ENCODE measurements at places on chromosomes 2 and 18.
A peak's percentile ranks its signal among the peaks of the same experiment; 100 is the strongest.

- no peak for DNase-seq
These were observed 63.6 kb upstream of the ACSL3 start for GRCh38 chr2:222797261-222797660.

DNA sequence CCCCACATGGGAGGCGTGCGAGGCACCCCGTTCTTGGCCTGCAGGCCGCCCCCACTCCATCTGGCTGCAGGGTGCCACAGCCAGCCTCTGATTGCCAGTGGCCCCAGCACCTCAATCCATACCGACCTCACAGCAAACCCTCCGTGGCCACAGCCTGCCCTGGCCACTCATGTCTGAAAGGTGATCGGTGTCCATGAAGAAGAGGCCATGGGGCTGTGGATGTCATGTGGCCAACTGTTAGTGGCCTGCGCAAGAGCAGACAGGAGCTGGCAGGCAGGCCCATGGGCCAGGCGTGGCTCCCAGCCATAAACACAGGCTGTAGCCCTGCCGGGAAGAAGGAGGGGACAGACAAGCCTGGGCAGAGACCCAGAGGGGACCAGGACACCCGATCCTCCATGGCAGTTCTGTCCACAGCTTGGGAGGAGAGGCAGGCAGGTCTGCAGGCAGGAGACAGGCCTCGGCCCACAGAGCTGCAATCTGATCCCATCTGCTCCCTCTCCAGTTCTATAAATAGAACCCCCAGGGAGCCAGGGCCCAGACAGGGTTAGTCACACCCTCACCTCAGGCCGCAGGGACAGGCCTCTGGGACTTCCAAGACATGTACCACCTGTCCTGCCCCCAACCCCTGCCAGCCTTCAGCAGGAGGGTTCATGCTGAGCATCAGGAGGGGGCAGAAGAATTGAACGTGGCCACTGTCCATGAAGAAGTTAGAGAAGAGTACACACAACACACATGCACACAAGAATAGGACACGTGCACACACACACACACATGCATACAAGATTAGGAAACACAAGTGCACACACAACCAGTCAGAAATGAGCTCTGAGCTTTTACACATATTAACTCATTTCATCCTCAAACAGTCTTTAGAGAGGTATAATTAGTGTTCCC, 16.9 kb downstream of the STEAP3 start:
- no peak for DNase-seq

- DNase-seq, result no peak
These were observed 874 bp downstream of the CLIP4 start for GRCh38 chr2:29115797-29116781.

DNA sequence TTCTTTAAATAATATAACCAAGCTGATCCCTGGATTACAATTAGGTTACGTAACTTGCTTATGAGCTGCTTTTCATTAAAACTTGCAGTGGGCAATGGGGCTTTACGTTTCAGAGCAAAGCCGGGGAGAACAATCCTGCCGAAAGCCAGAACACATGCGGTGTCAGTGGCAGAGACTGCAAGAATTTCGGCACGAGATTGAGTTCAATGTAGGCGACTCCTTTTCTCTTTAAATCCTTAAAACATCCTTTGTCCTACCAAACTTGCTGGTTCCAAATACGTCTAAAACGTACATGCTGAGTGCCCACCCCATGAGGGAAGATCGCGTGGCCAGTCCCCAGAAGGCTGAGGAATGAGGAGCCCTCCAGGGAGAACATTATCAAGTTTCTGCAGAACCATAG, 36.8 kb upstream of the NCOA1 start:
- DNase-seq, result no peak

- no peak for DNase-seq
These were observed 71.4 kb upstream of the CXCR4 start for GRCh38 chr2:136189221-136189782.

DNA sequence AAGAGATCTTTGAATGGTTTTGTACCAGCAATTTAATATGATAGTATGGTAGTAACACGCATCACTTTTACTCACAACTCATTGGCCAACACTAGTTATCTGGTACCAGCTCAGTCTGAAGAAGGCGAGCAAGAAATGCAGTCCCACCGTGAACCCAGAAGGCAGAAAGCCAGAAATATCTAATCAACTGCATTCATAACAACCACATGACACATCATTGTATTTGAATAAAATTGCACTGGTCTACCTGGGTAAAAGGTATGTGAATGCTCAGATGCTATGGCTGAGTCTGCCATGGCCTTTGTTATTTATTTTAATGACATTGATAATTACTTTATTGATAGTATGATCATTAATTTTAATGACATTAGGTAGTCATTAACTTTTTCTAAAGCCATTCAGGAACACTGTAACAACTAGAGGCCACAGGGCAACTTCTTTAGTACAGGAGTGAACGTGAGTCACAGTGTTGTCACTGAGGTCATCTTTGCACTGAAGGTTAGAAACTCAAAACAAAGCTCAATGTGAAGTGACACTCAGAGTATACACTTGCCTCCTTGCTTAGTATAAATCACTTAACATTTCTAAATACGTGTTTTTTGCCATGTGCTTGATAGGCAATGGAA, 475.6 kb upstream of the TNP1 start:
- no peak for DNase-seq

DNA sequence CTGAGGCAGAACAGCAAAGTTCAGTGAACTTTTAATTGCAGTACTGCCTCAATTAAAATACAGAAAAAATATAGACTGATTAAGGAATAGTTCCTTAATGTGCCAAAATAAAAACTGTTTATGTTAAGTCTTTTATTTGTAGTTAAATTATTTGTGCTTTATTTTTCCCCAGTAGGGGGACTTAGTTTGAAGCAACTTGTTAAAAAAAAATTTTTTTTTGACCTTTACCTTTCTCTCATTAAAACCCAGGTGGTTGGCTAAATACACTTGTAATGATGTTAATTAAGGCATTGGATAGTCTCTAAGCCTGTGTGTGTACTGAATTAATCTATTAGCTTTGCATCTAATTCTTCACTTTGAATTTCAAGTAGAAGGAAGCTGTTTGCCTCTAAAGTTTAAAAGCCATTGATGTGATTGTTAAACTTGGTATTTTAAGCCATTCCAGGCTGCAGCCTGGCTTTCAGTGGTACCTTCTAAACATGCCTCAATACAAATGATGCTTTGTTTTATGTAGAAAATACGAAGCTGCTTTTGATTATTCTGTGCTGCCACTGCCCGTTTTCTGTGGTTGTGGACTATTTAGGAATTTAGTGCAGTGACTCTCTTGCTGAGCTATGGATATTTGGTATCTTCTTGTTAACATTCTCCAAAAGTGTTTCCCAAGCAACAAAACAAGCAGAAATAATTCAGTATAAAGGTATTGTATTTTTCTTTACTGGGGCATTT, 102.9 kb downstream of the TANC1 start:
- DNase-seq, result no peak

GRCh38 chr2:101419096-101419663, 31.9 kb upstream of the CREG2 start:
- DNase-seq, result peak; percentile 56

DNA sequence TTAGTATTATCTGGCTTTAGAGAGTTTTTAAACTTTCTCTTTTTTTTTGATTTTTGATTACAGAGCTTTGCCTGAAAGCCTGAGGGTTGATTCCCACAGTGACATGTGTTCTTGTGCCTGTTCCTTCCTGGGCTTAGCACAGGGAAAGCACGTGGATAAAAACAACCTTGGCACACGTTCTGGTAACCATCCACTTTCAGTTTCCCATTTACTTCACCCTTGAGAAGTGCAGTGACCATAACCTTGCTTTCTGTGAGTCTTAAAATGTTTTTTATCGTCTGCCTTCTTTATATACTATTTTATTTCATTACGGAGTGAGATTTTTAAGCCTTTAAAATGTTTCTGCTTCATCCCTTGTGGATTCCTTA, 11.5 kb downstream of the CD226 start:
- DNase-seq, result no peak

DNA sequence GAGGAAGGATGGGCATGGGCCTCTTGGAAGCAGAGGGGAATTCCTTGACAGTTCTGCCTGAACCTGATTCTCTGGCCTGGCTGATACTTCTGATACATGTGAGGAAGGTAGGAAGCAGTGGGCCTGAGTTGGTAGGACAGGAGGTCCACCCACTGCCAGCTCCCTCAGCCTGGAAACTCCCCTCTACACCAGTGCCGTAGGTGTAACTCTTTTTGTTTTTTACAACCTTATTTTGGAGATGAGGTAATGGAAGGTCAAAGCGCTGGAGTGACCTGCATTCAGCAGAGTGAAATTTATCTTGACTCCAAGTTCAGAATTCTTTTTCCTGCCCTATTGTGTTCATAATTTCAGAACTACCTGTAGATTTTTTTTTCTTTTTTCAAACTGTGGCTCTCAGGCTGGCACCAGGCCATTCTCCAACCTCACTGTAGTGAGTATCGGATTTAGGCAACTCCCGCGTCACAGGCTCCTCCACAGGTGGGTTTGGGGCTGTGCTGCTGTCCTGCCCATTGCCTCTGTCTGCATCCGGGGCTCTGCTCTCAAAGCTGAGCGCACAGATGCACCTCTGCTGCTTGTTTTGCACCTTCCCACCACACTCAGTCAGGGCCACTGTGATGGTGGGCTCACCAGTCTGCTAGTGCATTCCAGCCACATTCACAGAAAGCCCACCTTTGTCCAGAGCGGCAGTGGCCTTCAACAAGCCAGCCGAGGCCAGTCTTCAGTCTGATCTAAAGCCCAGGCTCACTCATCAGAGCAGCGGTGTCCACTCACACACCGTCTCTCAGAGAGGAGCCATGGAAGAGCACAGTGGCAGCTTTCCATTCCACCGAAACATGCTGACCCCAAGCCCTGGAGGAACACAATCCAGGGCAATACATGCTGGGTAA, 87.2 kb downstream of the UXS1 start:
- no peak for DNase-seq

- DNase-seq, result no peak
These were observed 1.9 kb downstream of the AFTPH start for GRCh38 chr2:64526034-64526433.

GRCh38 chr2:11665028-11665427, 5.0 kb downstream of the NTSR2 start:
- DNase-seq, result no peak

DNA sequence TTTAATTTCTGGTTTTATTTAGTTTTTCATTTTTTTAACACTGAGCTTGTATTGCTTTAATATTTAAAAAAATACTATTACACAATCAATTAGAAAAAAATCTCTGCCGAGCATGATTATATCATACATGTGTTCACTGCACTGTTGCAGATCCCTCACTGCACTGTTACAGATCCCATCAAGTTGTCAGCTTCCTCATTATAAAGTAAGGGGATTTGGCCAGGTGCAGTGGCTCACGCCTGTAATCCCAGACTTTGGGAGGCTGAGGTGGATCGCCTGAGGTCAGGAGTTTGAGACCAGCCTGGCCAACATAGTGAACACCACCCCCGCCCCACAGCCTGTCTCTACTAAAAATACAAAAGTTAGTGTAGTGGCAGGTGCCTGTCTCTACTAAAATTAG, 33.0 kb upstream of the METTL21A start:
- no peak for DNase-seq

DNA sequence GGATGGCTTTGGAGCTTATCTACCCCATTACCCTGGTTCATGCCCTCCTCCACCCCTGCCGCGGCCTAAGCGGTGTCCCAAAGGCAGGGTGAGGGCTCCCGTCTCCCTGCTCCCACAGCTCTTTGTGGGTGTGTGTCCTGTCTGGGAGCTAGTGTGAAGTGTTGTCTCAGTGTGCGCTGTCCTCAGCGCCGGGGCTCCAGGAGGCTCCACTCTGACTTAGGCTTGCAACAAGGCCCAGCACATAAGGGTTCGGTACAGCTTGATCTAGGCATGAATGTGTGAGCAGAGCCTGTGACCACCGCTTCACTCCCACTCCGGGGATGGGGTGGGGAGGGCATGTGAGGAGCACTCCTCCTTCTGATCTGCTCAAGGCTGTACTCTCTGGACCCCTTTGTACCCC, 1.2 kb downstream of the MC2R start:
- no peak for DNase-seq

DNA sequence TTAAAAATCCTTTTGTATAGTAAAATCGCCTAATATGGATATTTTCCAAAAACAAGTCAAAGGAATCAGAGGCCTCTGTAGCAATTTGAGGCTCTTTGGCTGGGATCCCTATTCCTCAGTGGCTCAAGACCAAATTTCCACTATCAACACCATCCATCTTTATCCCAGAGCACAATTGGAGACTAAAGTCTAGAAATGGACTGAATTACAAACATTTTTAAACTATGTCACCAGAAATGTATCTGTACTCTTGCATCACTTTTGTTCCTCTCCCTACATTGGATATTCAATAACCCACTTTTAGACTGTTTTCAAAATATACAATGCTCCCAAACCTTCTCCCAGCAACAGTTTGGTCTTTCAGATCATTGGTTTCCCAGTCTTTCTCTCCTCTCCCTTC, 140.4 kb upstream of the KLHL29 start:
- DNase-seq, result no peak

- no peak for DNase-seq
These were observed 64.9 kb downstream of the EPAS1 start for GRCh38 chr2:46361920-46362666.

GRCh38 chr2:98569915-98570314, 38.4 kb downstream of the COA5 start:
- no peak for DNase-seq

- DNase-seq, result peak; percentile 33
These were observed 142.2 kb downstream of the PLCL1 start for GRCh38 chr2:197946562-197946961.

GRCh38 chr2:128754246-128754724, 435.6 kb upstream of the HS6ST1 start:
- no peak for DNase-seq

- DNase-seq, result peak; percentile 30
These were observed 91.2 kb downstream of the MTA3 start for GRCh38 chr2:42659609-42660008.

GRCh38 chr2:176405477-176405876, 136.2 kb downstream of the MTX2 start:
- no peak for DNase-seq

- DNase-seq, result no peak
These were observed 50.3 kb downstream of the CAPN13 start for GRCh38 chr2:30756971-30757370.

DNA sequence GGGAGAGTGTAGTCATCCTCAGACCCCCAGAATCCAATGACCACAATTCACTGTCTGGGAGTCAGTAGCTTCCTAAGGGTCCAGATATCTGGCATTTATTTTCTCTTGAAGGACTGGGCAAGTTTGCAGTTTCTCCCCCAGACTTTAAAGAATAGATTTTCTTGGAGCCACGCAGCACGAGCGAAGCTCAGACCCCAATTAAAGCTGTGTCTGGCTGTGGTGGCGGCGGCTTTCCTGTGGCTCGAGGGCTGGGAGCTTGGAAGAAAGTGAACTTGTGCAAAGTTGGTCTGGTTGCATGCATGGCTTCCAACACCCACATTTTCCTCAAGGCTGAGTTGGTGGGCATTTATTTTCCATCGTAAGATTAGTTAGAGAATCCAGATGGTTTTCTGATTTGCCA, 105.0 kb downstream of the ACKR3 start:
- no peak for DNase-seq

DNA sequence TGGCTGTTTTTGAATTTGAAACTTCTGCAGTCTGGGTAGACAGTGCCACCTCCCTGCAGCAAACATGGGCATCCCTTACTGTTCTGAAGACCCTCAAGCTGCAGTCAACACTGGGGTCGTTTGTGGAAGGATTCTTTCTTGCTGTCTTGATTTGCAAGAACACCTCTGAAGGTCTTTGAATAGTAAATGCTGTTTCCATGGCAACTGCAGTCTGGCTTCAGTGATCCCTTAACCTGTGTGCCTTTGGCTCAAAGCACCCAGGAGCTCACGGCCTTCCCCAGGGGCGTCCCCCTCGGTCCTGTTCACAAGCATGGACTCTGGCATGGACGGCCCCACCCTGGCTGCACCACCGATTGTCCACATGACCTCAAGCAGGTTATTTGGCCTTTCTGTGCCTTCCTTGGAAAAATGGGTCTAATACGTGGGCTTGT, 38.3 kb downstream of the LRRFIP1 start:
- DNase-seq, result peak; percentile 76
